Progenitor cell of endocrine pancreas (in vitro differentiated cells): ENCODE measurements at places on chromosomes 11 and 22. TPM values are rescaled to one million over a fixed set of nuclear protein-coding genes. Genes with fewer than 3 reads are reported as not detected.

GRCh38 chr11:133605482-133605881 lies 73.2 kb upstream of the OPCML start:
- DNase-seq, result no peak

DNA sequence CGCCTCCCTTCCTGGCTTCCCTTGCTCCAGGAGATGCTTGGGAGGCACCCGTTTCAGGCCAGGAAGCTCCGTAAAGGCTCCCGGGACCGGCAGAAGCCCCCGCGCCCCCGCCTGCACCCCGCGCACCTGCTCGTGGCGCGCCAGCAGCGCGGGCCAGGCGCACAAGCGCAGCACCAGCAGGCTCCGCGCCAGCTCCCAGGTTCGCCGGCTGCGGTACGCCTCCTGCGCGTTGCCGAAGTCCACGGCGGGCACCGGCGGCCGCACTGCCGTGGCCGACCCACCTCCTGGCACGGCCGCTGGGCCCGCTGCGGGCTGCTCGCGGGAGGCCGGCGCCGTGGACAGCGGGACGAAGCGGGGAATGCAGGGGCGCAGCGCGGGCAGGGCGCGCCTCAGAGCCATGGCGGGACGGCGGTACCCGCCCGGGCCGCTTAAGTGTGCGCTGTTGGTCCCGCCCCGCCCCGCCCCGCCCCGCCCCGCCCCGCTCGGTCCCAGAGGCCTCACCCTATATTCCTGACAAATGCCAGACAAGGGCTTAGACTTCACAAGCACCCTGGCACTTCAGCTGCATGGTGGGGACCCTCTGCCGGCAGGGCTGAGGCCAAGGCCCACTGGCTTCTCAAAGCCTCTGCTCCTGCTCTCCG lies at the start of gene PRODH:
PRODH (minus strand) TSS at position 405 of the 641 bp plus-strand sequence; CDS start at position 399, 6 bp downstream.
- DNase-seq, result no peak

DNA sequence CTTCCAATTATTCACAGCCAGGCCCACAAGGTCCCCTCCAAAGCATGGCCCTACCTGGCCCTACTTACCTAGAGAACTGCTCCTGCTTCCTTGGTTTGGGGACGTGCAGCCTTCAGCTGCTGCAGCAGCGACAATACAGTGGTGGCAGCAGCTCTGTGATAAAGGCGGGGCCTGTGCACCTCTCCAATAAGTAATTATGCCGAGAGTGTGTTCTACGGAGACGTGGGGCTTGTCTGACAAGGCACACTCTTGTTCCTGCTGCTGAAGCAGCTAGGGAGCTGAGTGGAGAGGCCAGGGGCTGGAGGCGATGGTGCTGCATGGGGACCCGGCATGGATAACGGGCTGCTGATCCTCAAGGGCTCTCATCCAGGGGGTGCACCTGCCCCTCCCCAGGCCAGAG lies 98.0 kb upstream of the THY1 start:
- DNase-seq, result no peak

Gene GGT5
- not detected in 2 replicates for total RNA-seq

Gene PRR33
- total RNA-seq, result not detected in 2 replicates
